ENCODE measurements at places on chromosomes 1 and 21.
A peak's percentile ranks its signal among the peaks of the same experiment; 100 is the strongest.

DNA sequence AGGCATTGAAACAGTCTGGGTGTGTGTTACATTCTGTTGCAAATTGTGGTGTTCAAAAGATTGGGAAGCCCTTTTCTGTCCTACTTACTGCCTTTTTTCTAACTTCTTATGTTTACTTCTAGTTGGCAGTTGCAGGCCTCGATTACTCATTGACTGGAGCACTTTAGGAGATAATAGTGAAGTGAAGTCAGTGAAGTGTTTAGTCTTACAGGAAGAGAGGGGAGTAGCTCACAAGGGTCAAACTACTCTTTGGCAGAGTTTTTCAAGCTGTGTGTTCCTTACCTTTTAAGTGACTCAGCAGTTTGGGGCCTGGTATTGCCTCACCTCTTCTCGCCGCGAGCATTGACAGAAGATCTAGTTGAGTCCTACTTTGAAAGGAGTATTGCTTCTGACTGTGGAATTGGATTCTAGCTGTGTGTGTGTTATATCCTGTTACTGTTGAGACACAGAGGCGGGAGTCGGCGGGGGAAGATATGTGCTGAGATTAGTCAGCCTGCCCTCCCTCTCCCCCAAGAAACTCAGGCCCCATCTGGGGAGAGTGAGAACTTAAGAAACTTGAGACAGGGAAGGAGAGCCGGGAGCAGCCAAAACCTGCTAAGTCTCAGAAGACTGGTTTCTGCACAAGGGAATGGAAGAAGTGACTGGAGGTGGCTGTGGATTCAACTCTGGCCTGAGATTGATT is 19.3 kb downstream of the AHCYL1 start:
- DNase-seq = peak; percentile 88

DNA sequence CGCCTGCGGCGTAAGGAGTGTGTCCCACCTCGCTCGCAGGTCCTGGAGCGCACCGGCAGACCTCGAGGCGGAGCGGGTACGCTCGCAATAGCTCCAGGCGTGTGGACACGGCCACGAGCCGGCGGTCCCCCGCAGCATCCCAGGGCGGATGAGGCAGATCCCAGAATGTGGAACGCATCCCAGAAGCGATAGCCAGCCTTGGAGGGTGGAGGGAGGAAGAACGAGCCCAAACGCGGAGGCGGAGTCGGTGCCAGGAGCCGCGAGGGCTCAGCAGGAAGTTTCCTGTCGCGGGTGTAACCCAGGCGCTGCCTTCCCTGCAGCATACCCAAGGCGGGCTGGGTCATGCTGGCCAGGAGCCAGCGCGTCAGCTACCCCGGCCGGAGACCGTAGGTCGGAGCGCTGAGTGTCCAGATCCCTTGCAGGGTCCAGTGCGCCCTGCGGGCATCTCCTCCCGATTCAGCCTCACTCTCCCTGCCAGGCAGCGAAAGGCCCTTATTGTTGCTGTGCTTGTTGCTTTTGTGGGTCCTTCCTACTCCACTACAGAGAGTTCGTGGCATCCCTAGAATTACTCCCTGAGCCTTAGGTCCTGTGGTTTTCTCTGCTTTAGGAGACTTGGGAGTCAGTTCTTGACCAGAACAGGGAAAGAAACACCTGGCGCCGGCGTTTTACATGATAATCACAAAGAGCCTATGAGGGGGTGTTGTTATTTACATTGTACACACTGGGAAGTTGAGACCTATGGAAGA is 27.7 kb downstream of the STYXL2 start:
- DNase-seq = no peak

DNA sequence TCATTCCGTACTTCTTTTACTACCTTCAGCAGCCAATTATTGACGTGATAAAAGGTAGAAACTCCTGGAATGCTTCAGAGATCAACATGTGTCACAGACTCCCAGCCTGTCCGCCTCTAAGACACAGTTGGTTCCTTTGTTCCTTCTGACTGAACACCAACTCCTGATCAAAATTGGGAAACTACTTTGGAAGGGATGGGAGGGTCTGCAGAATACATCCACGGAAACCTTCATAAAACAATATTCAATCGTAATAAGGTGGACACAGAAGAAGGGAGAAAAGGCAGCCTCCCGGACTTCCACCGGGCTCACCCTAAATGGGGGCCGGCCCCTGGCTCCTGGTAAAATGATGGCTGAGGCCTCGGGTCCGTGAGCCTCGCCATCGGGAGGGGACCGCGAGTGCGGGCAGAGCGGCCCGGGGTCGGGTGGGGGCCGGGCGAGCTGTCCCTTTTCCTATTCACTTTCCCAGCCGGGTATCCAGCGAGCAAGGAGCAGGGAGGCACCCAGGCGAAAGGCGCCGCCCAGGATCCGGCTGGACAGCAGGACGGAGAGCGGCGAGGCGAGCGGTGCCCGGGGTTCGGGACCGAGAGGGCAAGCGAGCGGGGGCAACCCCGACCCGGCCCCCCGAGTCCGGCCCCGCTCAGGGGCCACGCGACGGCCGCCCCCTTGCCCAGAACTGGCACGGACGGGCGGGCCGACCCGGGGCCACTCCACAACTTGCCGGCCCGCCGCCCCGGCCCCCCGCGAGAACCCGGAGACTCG is 805 bp downstream of the NRIP1 start:
- DNase-seq = peak; percentile 73

DNA sequence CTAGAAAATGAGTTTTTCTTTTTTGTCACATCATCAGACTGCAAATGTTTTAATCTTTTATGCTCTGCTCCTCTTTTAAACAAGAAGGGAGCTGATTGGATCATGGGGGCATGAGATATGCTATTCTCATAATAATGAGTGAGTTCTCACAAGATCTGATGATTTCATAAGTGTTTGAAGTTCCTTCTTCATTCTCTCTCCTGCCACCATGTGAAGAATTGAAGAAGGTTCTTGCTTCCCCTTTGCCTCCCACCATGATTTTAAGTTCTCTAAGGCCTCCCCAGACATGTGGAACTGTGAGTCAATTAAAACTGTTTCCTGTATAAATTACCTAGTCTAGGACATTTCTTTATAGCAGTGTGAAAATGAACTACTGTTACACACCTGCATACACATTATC is 218.2 kb downstream of the NRIP1 start:
- no peak for DNase-seq

- DNase-seq = no peak
Observed at GRCh38 chr21:21929226-21929625, 931.0 kb downstream of the NCAM2 start.

- no peak for DNase-seq
Observed at GRCh38 chr1:116346943-116347673, 25.9 kb upstream of the ATP1A1 start.

GRCh38 chr1:221157026-221157761 is 278.0 kb downstream of the HLX start:
- no peak for DNase-seq

DNA sequence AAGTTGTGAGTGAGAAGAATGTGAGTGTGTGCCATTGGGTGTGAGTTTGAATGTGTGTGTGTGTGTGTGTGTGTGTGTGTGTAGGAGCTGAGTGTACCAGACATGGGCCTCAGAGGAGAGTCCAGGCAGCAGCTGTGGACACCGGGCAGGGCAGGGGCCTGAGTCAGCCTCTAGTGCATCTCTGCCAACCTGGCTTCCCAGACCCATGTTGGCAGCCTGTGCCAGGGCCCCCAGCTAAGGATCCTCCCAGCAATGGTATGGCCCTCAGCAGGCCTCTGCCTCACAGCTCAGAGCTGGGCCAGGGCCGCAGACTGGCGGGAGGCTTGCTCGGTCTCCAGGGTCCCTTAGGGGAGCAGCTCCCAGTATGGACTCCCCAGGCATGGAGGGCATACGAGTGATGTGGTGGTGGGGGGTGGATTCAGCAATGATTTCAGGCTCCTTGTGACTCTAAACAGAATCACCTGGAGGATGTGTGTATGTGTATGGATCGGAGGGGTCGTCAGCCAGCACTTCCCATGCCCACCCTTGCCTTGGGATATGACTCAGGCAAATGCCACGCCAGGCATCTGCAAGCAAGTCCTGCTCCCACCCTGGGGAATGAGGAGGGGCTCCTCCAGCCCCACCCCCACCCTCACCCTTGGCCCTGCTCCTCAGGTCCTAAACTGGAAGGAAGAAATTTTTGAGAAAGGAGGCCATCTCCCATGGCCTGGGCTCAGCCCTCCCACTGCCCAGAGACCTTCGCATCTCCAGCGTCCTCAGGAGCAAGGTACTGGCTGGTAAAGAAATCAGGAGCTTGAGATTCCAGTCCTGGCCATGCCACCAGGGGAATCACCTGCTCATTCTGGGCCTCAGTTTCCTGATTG is 1.8 kb upstream of the FOXO6 start:
- no peak for DNase-seq

DNA sequence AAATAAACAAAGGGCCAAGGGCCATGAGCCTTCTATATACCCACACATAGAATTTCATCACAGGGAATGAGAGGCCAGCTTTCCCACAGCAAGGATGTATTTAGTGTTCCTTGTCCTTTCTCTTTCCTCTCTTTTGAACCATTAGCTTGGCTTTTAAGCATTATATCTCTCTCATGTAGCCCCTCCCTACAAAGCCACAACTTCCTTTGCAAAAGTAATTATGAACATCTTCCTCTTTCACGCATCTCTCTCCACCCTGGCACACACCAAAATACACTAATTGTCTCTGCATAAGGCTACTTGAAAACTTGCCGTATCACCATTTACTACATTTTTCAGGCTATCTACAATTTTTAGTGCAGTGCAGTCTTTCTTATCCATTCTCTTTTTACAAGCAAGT is 1.9 kb upstream of the AK5 start:
- no peak for DNase-seq

DNA sequence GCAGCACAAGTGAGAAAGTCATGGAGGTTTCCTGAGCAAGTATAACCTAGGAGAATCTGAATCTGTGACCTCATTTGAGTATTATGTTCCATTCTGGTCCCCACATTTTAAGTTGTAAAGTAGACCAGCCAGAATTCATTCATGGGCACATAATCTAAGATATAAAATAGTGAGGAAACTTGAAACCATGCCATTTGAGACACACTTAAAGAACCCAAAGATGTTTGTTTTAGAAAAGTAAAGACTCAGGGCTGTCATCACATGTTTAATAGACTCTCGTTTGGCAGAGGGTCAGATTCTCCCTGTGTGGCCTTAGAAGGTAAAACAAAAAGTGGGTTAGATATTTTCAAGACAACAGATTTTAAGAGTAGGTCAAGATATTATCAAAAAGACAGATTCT is 6.4 kb downstream of the SZT2 start:
- no peak for DNase-seq

DNA sequence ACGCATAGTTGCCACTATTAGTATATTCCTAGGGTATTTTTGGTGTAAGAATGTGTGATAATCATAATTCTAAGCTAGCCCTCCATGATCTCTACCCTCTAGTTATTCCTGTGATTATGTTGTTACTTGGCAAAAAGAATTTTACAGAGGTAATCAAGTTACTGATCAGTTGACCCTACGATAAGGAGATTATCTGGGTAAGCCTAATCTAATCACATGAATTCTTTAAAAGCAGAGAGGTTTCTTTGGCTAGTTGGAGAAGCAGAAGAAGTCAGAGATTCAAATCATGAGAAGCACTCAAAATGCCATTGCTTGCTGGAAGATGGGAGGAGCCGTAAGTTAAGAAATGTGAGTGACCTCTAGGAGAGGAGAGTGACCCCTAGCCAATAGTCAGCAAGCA is 72.7 kb downstream of the RPE65 start:
- DNase-seq = no peak

GRCh38 chr1:203711251-203712007 is 53.6 kb upstream of the LAX1 start:
- no peak for DNase-seq

- no peak for DNase-seq
Observed at GRCh38 chr1:231016234-231016633, 23.8 kb downstream of the FAM89A start.

- no peak for DNase-seq
Observed at GRCh38 chr1:115084902-115085511, 4.3 kb downstream of the TSPAN2 start.

DNA sequence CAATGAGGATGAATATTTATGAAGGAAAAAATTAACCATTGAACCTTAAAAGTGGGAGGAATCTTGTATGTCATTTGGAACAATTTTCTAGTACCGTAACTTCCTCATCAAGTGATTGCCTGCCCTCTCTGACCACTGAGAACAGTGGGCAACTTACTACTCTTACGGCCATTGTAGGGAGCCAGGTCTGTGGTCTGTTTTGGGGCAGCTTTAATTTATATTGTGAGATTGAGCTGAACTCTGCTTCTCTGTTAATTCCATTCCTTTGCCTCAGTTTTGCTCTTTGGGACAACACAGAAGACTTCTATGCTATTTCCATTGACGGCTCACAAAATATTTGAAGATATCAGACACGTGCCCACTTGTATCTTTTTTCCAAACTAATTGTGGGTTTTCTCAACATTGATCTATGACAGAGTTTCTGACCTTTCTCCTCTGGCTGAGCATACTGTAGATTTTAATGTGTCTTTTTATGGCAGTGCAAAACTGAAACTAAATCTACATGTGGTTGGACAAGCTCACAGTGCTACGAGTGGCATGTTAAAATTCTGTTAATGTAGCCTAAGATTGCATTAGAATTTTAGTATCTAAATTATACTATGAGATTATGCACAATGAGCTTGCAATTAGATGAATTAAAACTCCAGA is 27.8 kb upstream of the ZNF281 start:
- no peak for DNase-seq

GRCh38 chr21:38768471-38769063 is 37.2 kb upstream of the ETS2 start:
- no peak for DNase-seq

Measured in tibial artery (tissue), 4 donors.